OCI-LY7 (cell line): ENCODE measurements at places on chromosomes 6 and 20. TPM values are rescaled to one million over a fixed set of nuclear protein-coding genes. Genes with fewer than 3 reads are reported as not detected.

- no peak for DNase-seq
These were observed 124.9 kb downstream of the GJA10 start for GRCh38 chr6:90019216-90019615.

GRCh38 chr6:137882225-137882961 lies 15.3 kb downstream of the TNFAIP3 start:
- no peak for DNase-seq

DNA sequence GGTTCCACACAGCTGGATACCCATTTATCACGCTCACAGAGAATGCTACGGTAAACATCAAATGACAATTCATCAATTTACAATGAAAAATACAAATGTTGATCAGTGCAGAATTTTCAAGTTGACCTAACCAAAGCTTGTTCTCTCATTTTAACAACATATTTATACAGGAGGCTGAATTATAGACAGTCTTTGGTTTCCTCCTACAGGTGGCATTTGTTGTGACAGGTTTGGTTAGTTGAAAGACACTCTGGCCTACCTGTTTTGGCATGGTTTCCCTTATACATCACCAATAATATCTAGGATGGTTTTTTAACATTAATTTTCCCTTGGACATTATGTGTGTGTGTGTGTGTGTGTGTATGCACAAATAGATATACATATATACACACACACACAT lies 642.5 kb upstream of the MMS22L start:
- no peak for DNase-seq

Gene NOX3
- total RNA-seq = not detected in 2 replicates

Gene PAX1
- total RNA-seq = not detected in 2 replicates
